ENCODE measurements at places on chromosomes 11 and 22.

DNA sequence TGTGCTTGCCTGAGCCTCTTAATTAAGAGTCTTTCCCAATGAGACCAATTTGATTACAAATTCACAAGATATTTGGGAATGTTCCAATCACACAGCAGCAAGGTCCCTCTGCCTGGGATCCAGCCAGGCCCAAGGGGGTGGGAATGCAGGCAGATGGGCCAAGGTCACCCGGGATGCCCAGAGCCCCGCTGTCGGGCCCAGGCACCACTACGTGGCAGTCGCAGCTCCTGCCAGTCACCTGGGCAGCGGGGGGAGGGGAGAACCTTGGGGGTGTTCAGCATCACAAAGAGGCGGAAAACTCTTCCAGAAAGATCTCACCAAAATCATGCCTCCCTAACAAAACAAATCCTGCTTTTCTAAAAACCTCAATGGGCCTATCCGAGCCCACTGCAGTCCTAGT, 30.9 kb downstream of the PPM1F start:
- DNase-seq = no peak

DNA sequence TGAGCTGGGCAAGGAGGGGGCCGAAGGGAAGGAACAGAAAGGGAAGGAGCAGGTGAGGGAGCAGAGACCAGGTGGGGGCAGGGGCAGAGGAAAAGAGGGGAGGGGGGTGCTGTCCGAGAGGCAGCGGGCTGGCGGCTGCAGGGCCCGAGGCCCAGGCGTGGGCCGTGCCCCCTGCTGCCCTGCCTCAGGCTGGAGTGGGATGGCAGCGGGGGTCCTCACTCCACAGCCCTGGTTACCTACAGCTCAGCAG, 2.3 kb downstream of the IGF2 start:
- DNase-seq = no peak

DNA sequence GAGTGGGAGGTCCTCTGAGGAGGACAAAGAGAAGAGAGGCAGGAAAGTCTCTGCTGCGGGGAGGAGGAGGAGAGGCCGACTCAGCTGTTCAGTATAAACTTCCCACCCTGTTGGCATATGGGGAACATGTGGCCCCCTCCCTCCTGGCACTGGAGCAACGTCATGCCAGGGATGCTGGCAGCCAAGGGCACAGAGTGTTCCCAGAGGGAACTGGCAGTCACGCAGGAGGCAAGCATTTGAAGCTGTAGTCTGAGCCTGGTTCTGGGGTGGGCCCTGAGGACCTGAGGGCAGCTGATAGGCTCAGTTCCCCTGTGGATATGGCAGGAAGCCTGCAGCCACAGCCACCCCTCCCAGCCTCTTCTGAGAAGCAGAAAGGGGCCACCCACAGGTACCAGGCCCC, 67.1 kb upstream of the TSPAN18 start:
- DNase-seq = no peak

- peak; percentile 53 for DNase-seq
These were observed 9.1 kb downstream of the LMF2 start for GRCh38 chr22:50498322-50498890.

DNA sequence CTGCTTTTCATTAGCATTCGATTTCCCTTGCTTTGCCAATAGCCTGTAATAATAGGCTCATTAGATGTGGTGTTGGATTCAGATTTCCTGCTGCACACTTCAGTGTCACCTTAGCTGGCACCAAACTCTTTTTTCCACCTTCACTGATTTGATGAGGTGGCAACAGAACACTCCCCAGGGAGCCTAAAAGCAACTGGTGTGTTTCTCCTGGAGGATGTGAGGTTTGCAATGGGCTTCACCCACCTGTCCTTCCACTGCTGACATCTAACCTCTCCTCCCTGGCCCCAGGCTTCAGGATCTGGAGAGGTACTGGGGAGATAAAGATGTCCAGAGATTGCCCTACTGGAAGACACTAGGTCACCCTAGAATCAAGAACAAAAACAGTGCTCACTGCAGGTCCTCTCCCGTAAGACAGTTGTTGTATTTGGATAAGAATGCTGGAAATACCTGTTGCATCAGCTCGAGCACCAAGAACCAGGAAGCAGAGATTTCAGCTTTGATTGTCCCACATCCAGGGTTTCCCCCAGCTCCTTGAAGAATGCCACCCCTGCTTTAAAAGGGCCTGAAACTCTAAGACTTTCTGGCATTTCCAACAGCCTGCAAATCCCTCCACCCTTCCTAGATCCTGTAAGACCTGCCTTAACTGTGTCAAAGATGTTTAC, 96.9 kb downstream of the SLC1A2 start:
- DNase-seq = no peak

DNA sequence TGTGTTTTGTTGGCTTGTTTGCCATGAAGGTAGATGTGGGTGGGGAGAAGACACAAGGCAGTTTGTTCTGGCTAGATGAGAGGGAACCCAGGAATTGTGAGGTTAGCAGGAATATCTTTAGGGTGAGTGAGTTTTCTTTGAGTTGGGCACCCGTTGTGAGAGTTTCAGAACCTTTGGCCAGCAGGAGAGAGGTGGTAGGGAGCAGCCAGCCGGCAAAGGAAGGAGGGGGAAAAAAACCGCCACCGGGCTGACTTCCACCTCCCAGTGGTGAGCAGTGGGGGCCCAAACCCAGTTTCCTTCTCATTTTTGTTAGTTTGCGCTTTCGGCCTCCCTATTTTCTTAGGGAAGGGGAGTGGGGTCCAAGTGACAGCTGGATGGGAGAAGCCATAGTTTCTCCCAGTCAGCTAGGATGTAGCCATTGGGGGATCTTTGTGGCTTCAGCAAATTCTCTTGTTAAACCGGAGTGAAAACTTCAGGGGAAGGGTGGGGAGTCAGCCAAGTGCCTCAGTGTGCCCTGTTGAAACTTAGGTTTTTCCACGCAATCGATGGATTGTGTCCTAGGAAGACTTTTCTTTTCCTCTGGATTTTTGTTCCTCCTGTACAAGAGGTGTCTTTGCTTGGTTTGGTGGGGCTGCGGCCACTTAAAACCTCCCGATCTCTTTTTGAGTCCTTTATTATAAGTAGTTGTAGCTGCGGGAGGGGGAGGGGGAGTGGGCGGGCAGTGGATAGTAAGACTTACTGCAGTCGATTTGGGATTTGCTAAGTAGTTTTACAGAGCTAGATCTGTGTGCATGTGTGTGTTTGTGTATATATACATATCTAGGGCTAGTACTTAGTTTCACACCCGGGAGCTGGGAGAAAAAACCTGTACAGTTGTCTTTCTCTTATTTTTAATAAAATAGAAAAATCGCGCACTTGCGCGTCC, 1.1 kb upstream of the GCAT start:
- DNase-seq = no peak

- no peak for DNase-seq
These were observed 53.5 kb downstream of the VSIG10L2 start for GRCh38 chr11:125999234-125999880.

DNA sequence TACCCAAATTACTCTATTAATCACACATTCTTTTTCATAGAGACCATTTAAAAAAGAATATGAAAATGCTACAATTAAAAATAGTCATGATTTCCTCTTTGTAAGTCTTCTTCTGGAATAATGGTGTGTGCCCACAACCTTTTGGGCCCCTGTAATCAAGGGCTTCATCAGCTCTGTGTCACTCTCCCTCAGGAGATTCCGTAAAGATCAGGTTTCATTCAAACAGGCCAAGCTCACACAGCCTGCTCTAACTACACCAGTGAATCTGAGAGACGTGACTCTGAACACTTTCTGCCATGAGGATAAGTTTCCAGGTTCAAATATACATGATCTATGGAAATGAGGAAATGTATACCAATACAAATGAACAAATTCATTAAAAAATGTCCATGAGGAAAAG, 9.5 kb downstream of the DRICH1 start:
- DNase-seq = no peak

DNA sequence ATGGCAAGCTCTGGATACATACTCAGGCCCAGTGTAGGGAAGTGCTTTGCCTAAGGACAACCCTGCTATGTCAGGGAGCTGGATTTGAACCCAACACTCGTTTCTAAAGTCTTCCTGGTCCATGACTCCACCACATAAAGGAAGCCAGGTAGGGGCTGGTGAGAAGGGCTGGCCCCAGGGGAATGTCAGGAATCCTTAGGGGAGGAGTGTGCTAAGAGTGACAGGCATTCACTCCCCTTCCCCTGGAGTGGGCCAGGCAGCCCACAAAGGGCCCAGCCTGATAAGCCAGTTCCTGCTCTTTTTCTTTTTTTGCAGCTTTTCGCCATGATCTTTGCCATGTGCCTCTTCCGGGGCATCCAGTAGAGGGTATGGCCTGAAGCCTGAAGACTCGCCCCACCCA, 21.9 kb downstream of the TP53I11 start:
- DNase-seq = no peak

DNA sequence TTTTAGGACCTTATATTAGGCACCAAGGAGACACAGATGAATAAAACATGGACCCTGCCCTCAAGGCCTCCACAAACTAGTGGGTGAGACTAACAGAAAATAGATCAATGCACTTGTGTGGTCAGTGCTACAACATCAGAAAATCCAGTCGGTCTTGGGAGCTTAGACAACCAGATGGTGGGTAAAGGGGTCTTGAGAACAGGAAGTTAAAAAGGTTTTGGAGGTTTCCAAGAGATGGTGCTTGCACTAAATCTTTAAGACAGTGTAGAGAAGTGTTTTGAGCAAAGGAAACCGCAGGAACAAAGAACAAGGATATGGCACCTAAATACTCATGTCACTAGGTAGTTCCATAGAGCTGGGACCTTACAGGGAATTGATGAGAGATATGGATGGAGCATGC, 56.2 kb downstream of the GALNT18 start:
- DNase-seq = no peak

DNA sequence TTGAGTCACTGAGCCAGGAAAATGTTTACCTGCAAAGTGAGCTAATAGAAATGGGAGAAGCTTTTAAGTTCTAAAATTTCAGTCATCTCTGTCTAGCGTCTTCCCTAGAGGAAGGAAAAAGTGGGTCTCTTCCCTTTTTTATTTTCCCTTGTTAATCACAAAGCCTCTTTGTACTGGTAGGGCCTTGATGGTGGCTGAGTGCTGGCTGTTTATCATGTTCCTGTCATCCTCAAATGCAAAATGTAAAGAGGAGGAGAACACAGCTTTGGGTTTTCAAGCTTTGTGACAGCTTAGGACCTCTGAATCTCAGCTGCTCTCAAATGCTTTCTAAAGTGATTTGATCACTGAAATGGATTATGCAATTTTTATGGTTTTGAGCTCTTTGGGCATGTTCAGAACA, 222.0 kb downstream of the TMEM135 start:
- DNase-seq = no peak

GRCh38 chr11:2208691-2209369, 37.2 kb upstream of the TH start:
- DNase-seq = no peak

DNA sequence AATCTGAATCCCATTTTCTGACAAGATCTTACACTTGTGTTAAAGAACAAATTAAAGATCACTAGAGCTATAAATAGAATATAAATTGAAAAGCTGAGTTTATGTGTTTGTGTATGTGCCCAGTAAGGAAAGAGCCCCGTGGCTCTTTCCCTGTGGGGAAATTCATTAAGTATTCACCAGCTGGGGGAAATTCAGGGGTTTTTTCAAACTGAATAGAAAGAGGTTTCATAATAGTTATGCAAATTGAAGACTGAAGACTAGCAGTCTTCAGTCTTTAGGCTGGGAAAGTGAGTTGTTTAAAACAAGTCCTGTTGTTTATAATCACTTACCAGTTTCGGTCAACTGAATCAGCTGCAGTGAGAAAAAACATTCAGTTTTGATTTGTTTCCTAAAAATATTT, 11.3 kb upstream of the MS4A7 start:
- no peak for DNase-seq

DNA sequence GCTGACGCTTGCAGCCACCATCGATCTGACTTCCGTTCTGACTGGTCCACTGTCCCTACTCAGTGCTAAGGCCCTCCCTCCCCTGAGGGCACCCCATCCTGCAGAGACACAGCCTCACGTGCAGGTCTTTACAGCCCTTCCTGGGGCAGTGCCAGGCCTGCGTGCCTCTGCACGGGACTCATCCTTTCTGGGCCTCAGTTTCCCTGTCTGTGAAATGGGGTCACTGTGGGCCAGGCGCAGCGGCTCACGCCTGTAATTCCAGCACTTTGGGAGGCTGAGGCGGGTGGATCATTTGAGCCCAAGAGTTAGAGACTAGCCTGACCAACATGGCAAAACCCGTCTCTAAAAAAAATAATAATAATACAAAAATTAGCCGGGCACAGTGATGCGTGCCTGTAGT, 17.8 kb upstream of the PARVG start:
- no peak for DNase-seq

DNA sequence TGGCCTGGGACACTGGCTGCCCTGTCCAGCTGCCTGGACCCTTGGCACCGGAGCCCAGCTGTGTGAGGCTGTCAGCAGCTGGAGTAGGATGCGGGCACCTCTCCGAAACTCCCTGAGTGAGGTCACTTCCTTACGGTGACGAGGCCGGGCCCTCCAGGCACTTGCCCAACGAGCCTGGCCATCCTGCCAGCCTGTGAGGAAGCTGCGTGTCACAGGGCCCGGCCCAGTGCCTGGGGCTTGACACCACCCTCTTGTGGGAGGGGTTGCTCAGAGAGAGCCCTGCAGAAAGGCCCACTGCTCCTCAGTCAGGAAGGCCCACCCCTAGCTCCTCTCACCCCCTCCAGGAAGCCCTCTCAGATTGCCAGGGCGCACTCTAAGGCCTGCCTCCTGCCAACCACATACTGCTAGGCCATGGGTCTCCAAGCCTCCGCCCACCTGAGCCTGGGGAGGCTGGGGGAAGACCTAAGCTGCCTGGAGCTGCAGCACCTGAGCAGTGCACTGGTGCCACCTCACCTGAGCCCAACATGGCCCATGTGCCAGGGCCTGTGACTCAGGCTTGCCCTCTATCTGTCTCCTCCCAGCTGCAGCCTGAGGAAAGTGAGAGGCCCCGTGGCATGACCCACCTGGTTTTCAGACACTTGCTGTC, 4.3 kb upstream of the PHLDA2 start:
- peak; percentile 95 for DNase-seq

GRCh38 chr11:130313383-130314183, 1.1 kb downstream of the ZBTB44 start:
- DNase-seq = no peak

DNA sequence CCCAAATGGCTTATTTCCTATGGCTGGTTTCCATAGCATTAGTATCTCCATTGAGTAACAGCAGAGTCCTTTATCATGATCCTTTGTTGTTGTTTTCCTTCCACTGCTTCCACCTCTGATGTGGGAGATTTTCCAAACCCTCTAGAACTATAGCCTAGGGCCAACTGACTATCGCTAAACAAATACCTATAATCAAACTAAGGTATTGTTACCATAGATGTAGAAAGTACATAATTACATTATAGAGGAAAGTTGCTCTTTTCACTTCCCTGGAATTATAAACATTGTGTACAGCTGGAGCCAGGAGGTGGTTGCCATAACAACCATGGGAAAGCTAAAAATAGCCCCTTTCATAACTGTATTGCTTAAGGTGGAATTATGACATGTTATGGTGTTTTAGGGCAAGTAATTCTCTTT, 47.0 kb upstream of the ALKBH3 start:
- no peak for DNase-seq

GRCh38 chr11:613369-613968, 2.3 kb downstream of the IRF7 start:
- DNase-seq = peak; percentile 50
